ENCODE measurements at places on chromosomes 7 and 10.

- DNase-seq = no peak
Observed at GRCh38 chr10:98080494-98080893, 50.1 kb upstream of the CRTAC1 start.

GRCh38 chr7:122887198-122887597 lies 938 bp upstream of the CADPS2 start:
- no peak for DNase-seq

DNA sequence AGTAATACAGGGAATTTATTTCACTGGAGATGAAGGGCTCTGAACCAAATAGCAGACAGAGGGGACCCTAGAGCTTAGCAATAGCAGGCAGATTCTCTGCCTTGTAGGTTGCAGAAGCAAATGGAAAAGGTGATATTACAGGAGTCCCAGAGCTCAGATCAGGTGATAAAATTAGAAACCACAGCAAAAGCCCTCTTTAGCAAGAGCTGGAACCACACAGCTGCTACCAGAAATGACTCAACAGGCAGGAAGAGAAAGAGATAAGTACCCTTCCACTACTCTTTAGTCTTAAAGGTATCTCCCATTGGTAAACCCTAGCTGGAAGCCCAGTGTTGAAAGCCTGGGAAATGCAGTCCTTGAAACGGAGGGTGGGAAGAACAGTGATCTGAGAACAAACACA lies 535.6 kb upstream of the GHITM start:
- DNase-seq = no peak

- DNase-seq = no peak
Observed at GRCh38 chr7:40019558-40019957, 69.5 kb downstream of the CDK13 start.

GRCh38 chr10:53579773-53580172 lies 807.2 kb upstream of the MBL2 start:
- DNase-seq = no peak

DNA sequence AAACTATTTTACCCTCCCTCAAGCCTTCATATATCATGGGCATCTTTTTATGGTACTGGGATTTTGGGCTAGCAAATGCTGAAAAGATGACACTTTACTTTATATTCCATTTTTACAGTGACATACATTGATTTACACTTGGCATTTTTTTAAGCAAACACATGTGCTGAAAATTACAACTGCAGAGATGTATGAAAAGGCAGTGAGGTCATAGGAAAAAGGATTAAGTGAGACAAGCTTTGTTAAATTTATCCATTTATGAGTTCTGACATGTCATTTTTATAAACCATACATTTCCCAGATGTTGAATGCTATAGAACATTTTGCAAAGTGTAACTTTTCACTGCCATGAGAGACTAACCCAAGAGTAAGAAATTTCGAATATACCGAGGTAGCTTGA lies 68.8 kb upstream of the RSU1 start:
- DNase-seq = no peak

DNA sequence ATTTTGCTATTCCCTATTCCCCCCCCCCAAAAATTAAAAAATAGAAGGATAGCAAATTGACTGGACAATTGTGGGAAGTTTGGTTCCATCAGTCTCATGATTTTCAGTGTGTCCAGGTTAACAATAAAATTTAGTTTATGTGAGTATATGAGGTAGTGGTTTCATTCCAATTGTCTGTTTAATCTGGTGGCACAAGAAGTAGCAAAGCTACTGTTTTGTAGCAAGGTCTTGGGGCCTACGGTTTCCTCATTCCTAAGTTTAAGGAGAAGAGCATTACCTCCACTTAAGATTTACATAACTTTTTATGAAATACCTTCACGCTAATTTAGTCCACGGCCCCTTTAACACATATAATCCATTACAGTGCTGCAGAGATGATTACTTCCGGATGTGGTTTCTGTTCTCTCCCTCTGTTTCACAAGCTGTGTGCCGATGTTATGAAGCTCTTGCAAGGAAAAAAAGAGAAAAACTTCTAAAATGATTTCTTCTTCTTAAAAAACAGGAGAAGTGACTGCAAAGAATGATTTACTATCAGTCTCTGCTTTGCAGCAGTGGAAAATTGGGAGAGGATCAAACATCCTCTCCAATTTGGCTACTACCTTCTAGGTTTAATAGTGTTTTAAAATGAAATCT lies 32.7 kb upstream of the NPVF start:
- DNase-seq = no peak

- no peak for DNase-seq
Observed at GRCh38 chr7:75819711-75820110, 6.1 kb upstream of the CCL24 start.

DNA sequence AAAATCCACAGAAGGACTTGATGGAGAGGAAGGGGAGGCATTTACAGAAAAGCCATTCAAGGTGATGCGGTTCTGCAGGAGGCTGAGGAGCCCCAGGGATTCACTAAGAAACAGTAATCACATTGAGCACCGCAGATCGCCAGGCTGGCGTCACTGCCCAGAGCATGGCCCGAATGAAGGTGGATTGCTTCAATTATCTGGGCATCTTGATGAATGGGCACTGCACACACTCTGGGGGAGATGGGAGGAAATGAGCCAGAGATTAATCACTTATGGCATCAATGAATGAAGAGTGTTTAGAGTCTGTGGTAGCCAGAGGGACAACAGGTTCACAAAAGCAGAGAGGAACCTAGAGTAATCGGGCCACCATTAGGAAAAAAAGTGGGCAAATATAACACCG lies 292.1 kb downstream of the ZEB1 start:
- DNase-seq = no peak

- no peak for DNase-seq
Observed at GRCh38 chr7:24733414-24734060, 23.7 kb downstream of the GSDME start.

GRCh38 chr7:105808209-105808608 lies 68.2 kb downstream of the ATXN7L1 start:
- DNase-seq = no peak

- no peak for DNase-seq
Observed at GRCh38 chr7:13327669-13328068, 640.2 kb downstream of the ARL4A start.

DNA sequence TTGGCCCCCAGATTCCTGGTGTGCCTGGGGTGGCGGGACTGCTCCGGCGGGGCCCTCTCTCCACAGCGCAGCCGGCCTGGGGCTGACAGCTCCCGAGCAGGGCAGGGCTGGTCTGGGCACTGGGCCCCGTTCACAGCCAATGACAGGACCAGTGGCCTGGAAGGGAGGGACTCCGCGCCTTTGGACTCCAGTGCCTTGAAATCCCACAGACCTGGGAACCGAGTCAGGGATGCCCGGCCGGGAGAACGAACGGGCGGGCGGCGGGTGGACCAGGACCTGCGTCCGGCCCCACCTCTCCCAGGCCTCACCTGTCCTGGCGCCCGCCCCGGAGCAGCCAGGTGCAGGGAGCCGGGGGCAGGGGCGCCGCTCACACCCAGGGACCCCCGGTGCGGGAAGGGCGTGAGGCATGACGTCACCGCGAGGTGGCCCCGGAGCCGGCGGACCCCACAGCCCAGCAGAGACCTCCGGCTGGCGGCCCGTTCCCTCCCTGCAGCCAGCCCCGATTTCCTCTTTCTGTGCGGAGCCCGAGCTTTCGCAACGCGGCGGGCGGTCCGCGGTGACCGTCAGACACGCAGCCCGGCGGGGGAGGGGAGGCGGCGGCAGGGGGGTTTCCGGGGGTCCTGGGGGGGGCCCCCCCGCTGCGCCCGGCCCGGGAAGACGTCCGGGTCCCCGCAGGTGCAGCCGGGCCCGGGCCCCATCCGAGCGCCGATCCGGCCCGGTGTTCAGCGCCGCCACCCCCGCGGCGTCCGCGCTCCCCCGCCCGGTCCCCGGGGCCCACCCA lies 743 bp downstream of the ADAP1 start:
- no peak for DNase-seq

GRCh38 chr7:130471974-130472373 lies 19.9 kb upstream of the MEST start:
- DNase-seq = no peak

- DNase-seq = no peak
Observed at GRCh38 chr10:58278274-58278961, 9.5 kb downstream of the CISD1 start.

DNA sequence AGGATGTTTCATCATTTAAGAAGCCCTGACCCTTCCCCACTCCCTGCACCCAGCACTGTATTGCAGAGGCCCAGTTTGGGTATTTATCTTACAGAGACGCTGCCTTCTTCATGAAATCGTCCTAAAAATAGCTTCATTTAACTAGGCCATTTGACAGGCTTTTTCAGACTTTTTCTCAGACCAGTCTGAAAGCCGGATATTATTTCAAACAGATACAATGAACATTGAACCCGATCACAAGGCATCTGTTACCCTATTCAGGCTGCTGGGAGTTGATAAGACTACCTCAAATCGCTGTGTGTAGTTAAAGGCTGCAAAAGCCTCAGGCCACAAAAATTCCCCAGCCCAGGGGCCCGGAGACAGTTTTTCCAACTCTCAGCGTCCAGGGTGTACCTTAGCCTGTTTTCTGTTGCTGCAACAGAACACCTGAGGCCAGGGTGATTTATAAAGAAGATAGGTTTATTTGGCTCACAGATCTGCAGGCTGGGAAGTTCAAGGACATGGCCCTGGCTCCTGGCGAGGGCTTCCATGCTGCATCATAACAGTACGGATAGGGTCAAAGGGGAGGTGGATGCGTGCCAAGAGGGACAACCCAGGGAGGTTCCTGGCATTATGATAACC lies 130.7 kb upstream of the SH2B2 start:
- DNase-seq = no peak

GRCh38 chr10:77263700-77264099 lies 373.9 kb downstream of the KCNMA1 start:
- no peak for DNase-seq

Data from activated CD8-positive, alpha-beta memory T cell treated with anti-CD3 and anti-CD28 coated beads for 4 hours (primary cell).